CD4-positive, alpha-beta T cell treated with Interleukin-15 for 4 hours (primary cell): ENCODE measurements at places on chromosomes 4 and X.

- DNase-seq: no peak
These were observed 293.2 kb upstream of the EMCN start for GRCh38 chr4:100811046-100811445.

DNA sequence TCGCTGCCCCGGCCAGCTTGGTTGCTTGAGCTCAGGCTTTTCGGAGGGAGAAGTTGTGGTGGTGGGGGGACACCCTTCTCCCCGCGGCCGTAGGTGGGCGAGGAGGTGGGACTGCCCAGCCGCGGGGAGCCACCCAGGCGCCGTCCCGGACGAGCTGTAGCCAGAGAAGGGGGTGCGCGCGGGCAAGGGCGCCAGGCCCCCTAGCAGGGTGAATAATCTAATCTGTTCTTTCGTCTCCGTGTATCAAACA, 3.1 kb downstream of the MID1IP1 start:
- no peak for DNase-seq

DNA sequence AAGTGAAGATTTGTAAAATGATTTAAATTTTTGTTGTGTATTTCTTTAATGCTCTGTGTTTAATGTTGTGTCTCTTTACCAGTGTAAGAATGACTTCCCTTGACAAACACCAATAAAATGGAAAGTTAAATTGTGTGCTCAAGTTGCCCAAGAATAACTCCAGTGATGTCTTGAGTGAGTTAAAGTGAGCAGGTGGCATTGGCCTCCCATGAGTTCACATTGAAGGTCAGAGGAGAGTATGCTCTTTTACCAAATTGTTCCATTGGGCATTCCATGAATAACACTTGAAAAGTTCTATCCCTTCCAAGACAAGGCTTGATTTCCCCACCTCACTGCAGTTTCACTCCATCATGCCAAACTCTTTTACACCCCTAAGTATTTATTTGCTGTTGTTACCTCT, 4.5 kb downstream of the ANXA5 start:
- DNase-seq: no peak

DNA sequence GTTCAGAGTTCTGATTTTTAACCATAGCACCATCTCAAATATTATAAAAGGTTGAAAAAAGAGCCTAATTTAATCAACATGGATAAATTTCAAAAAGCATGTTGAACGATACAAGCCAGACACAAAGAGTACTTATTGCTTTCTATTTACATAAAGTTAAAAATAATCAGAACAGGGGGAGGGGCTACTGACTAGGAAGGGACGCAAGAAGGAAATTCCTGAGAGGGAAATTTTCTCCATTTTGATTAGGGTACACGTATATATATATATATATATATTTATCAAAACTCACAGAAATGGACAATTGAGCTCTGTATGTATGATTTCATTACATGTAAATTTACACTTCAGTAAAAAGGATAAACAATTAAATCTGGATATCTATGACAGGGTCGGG, 482 bp upstream of the MBTPS2 start:
- peak; percentile 0 for DNase-seq

DNA sequence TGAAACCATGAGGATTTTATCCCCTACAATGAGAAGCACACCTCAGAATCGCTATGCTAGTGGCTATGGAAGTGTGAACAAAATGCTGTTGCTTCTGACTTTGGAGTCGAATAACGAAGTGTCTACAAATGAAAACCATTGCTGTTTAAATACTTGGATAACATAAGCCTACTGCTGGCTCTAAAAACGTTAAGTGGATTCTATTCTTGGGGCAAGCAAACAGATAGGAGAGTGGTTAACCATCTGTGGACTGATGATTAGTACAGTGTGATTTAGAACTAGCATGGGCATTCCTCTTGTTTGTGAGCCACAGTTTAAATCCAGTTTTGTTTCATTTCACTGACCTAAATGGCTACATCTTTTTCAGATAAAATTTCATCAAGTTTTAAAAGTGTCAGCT, 109.7 kb upstream of the PNPLA4 start:
- no peak for DNase-seq

DNA sequence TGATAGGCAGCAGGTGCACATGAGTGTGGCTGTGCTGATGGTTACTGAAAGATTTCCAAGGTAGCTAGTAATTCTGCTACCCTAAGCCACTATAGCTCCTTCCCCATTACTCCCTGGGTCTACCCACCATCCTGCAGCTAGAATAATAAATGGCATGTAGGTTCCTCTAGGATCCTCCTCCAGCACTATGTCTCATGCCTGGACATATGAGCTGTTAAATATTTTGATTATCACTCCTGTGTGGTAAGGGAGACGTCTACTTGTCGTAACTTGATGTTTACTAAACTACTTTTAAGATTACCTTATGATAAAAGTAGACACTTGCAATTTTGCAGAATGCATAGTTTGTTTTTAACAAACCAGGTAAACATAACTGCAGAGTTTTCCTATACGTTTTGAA, 35.5 kb downstream of the TET2 start:
- DNase-seq: no peak
